Suppressor macrophage treated with lipopolysaccharide for 4 hours (primary cell): ENCODE measurements at places on chromosomes 2 and 18.

GRCh38 chr2:120383631-120384340 lies 37.9 kb downstream of the INHBB start:
- no peak for DNase-seq

- DNase-seq, result no peak
Measured at GRCh38 chr18:31793531-31793930, 32.9 kb upstream of the SLC25A52 start.

GRCh38 chr18:13191031-13191430 lies 27.5 kb upstream of the LDLRAD4 start:
- no peak for DNase-seq

GRCh38 chr2:181289698-181290097 lies 167.5 kb upstream of the ITGA4 start:
- no peak for DNase-seq

DNA sequence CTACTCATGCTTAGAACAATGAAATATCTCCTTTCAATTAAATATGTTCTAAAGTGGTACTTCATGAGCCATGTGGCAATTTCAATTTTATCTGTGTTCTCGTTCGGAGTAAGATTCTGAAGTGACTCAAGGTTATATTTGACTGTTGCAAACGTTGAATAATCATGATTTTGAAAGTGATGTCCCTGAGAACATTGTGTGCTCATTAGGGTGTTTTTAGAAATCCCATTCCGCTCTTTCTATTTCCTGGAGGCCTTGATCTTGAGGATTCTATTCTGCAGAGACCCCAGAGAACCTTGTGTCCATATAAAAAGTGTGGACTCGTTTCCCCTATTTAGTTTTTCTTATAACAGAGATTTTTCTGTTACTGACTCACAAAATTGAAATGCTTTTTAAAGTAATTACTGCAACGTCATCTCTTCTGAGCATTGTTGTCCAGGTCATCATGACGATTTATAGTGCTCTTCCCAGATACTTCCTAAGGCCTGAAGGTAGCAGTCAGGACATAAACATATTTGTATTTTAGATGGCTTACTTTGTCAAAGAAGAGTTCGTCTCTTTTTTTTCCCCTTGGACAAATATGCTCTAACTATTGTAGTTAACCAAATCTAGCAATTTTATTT lies 27.2 kb downstream of the IL1R2 start:
- no peak for DNase-seq

- DNase-seq, result no peak
Measured at GRCh38 chr2:24509425-24509824, 18.4 kb downstream of the NCOA1 start.

GRCh38 chr2:8587251-8587791 lies 94.5 kb upstream of the ID2 start:
- no peak for DNase-seq

DNA sequence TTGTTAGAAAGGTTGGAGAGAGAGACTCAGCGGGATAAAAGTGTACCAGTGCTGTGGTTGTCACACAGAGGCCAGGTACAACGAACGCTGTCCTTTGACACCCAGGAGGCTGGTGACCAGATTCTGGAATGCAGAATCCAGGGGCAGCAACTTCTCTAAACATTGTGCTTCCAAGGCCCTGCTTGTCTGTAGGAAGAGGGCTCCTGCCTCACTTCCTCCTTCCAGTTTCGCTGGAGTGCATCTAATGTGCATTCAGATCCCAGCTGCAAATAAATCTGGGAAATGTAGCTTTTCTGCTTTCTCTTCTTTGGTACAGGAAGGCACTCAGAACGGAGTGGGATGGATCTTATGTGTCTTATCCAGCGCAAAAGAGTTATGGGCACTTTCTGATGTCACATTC lies 171.8 kb upstream of the ATP5MC3 start:
- DNase-seq, result peak; percentile 46

DNA sequence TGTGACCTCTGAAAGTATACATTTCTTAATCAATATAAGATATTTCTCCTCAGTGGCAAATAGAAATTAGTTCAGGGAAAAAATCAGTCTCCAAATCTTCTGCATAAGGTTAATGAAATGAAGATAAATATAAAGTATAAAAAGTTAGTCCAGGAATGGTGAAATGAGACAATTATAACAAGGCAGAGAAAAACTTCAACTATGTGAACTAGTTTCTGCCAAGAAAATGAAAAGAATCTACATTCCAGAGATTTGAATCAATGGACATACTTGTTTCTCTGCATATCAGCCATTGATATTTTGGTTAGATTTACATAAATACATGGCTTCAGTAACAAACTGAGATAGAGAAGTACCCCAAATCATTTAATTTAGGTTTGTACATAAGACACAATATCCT lies 249.0 kb downstream of the EXOC6B start:
- DNase-seq, result no peak

- DNase-seq, result no peak
Measured at GRCh38 chr2:168694173-168694572, 108.3 kb upstream of the NOSTRIN start.

- no peak for DNase-seq
Measured at GRCh38 chr2:217279556-217279955, 419.7 kb upstream of the TNP1 start.

GRCh38 chr2:100945433-100945740 lies 56.7 kb upstream of the RPL31 start:
- DNase-seq, result no peak

GRCh38 chr2:15929861-15930260 lies 10.5 kb upstream of the MYCN start:
- DNase-seq, result no peak

DNA sequence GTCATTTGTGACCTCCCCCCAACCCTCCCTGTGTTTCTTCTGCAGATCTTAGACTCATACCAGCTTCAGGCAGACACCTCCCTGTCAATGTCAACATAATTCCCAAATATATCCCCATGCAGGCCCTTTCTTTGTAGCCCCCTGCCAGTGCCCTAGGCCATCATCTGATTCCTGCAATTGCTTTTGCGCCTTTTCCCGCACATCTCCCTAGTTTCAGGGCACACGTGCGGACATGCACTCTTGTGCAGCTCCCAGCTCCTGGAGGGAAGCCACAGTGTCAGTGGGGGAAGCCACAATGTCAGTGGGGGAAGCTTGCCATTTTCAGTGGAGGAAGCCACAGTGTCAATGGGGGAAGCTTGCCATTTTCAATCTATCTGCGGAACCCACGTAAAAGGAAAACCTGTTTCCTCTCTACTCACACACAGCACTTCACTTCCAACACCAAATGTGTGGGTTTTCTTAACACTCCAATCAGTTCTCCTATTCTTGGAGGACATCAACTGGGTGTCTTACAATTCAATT lies 256.4 kb downstream of the ACKR3 start:
- DNase-seq, result no peak

GRCh38 chr2:230129343-230129742 lies 60.6 kb upstream of the SLC16A14 start:
- peak; percentile 31 for DNase-seq

- DNase-seq, result peak; percentile 38
Measured at GRCh38 chr2:207230261-207231105, 64.7 kb upstream of the KLF7 start.

DNA sequence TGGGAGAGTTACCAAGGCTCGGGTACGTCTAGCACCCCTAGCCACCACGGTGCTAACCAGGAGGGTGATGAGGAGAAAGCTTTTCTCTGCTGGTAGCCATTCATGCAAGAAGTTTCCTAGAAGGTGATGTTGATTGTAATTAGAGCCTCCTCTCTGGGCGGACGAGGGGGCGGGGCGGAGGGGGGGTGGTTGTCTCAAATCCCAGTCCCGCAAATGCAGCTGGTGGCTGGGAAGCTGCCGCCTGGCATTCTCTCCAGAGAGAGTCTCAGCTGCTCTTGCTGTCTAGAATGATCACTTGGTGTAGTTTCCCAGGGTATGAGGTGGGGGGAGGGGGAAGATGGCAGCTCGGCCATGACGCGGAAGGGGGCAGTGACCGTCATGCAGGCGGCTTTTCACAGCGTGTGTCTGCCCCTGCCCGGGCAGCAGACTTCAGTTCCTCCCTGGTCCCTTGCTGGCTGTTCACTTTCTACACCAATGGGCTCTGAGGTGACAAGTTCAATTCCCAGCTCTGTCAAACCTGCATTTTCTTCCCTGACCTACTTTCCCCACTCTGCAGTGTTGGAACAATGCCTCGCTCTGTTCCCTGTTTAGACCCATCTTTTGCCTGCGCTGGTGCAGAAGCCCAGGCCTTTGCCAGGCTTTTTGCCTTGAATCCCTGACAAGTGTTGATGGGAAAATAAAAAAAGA lies 61.5 kb upstream of the KLF7 start:
- no peak for DNase-seq

GRCh38 chr2:65367524-65367923 lies 64.9 kb downstream of the SPRED2 start:
- DNase-seq, result peak; percentile 78

- no peak for DNase-seq
Measured at GRCh38 chr18:75679331-75679730, 251.8 kb upstream of the SMIM21 start.

- DNase-seq, result no peak
Measured at GRCh38 chr2:95270541-95271081, 3.6 kb upstream of the PROM2 start.

GRCh38 chr2:139613264-139613663 lies 833.1 kb upstream of the NXPH2 start:
- no peak for DNase-seq

- no peak for DNase-seq
Measured at GRCh38 chr2:36245651-36246050, 109.9 kb upstream of the CRIM1 start.

GRCh38 chr2:231711677-231712450 lies 3.5 kb downstream of the PTMA start:
- DNase-seq, result no peak

DNA sequence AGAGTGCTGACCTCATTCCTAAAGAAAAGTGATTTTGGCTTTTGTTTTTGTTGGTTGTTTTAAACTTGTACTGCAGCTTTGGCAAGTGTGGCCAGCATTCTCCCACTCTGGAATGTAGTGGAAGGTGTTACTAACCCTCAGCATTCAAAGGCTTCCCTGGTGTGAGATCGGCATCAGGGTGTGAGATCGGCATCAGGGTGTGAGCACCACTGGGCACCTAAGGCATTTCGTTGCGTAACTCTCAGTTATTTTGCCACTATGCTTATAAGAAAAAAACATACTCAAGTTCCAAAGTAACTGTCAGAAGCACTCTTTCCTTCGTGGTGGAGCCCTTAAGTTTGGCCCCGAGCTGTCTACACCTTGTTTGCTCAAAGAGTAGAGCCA lies 1.7 kb downstream of the CYBRD1 start:
- DNase-seq, result peak; percentile 11

DNA sequence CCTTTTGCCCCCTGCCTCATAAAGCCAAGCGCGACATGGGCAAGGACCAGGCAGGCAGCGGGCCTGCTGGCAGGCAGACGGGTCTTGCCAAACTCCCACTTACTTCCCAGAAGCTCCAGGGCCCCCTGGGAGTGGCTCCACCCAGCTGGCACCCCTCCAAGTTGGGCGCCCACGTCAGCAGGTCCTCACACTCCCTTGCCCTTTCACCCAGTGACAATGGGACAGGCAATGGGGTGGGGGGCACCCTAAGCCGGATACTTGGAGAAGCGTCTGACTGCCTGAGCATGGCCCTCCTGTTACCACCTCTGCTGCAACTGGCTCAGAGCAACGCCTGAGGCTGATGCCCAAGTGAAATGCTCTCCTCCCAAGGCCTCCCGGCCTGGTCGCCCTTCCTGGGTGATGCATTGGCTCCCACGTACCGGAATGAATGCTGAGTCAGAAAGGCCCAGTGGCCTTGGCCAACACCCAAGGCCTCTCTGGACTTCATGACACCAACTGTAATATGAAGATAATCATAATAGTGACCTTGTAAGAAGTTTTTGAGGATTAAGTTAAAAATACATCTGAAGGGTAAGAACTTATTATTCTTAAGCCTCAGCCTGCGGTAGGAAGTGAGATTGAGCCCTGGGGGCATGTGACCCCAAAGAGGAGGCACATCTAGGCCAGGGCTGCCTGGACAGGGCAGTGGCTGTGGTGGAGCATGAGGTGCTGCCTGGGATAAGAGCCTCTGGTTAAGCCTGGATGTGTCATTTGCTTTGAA lies 31.6 kb downstream of the KCNK3 start:
- DNase-seq, result peak; percentile 23

- peak; percentile 36 for DNase-seq
Measured at GRCh38 chr2:168552450-168552856, 96.4 kb downstream of the CERS6 start.

- DNase-seq, result no peak
Measured at GRCh38 chr2:165373278-165374010, 96.1 kb upstream of the CSRNP3 start.

DNA sequence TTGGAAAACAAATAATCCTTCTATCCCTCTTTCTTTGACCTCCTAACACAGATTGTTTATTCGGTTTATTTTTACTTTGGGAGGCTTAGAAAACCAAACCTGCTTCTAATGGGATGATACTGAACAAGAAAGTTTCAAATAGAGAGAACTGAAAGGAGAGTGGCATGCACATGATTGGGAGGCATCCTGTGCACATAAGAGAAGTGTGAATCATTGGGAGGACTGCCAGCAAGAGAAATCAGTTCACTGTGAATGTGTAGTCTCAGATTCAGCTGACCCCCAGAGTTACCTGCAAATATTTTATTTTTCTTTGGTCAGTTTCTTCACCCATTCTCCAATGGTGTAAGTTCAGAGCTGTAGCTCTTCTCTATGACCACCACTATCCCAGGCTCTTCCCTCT lies 1363.2 kb upstream of the ACVR2A start:
- DNase-seq, result no peak

- no peak for DNase-seq
Measured at GRCh38 chr2:64040161-64040560, 20.9 kb upstream of the VPS54 start.

- peak; percentile 71 for DNase-seq
Measured at GRCh38 chr2:99771681-99772333, 282.0 kb upstream of the REV1 start.

DNA sequence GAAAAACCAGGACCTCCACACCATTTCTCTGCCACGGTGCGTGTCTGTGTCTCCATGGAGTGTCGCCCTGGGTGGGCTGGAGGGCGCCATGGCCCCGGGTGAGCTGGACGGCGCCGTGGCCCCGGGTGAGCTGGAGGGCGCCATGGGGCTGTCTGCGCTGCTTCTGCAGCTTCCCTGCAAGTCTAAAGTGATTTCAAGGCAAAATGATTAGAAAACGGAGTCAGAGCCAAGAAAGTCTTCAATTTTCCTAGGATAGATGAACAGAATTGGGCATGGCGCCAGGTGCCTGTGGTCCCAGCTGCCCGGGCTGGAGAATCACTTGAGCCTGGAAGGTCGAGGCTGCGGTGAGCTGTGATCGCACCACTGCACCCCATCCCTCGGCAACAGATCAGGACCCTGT lies 27.7 kb upstream of the NFATC1 start:
- no peak for DNase-seq

DNA sequence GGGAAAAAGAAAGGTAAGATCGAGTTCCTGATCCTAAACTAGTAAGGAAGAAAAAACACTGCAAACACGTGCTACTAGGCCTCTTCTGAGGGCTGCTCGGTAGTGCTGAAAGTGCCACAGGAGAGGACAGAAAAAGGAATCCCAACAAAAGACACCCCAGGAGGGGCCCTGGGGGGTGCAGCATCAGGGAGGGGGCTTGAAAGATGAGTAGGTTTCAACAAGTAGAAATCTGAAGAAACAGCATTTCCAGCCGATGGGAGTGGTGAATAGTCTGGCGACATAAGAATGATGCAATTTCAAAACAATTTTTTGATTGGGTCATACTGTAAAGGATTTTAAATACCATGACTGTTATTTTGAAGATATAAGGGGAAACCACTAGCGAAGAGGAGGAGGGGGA lies 98.6 kb downstream of the NOL10 start:
- peak; percentile 4 for DNase-seq
